ENCODE measurements at places on chromosomes 3 and 15.

DNA sequence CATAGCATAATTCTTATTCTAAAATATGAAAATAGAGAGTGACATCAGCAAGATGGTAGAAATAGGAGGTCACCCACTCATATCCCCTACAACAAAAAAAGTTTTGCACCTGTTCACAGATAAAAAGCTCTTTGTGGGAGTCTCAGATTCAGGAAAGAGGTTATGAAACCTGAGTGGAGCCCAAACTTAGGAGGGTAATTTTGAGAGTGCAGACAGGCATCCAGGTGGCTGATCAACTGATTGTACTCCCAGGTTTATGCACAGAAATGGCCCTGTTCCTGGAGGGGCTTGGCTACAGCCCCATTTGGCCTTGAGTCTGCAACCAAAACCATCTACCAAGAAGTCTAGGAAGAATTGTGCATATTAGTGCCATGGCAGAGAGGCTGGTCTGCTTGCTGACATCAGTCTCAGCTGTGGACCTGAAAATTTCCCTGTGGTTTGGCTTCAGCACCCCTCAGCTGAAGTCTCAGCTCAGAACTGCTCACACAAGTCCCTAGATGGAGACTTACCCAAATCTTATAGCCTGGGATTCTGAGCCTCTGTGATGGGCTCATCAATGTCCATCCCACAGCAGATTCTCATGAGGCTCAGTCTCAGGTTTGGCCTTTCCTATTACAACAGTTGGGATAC lies 291.6 kb downstream of the IL20RB start:
- DNase-seq: no peak

- no peak for DNase-seq
These were observed 45.1 kb downstream of the SCAP start for GRCh38 chr3:47430606-47431005.

DNA sequence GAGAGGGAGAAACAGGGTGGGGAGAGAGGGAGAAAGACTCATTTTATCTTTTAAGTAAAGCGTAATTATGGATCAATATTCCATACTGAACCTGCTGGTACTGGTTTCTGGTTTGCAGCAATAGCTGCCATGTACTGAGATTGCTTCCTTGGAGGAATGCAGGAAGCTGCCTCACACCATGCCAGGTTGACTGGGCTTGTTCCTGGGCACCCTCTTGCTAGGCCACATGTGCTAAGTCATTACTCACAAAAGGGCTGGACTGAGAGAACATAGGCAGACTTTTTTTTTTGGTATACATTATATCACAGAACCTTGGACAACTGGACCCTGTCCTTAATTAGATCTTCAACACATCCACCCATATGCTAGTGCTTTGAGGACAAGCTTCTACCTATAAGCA lies 193.4 kb downstream of the ZNF621 start:
- no peak for DNase-seq

DNA sequence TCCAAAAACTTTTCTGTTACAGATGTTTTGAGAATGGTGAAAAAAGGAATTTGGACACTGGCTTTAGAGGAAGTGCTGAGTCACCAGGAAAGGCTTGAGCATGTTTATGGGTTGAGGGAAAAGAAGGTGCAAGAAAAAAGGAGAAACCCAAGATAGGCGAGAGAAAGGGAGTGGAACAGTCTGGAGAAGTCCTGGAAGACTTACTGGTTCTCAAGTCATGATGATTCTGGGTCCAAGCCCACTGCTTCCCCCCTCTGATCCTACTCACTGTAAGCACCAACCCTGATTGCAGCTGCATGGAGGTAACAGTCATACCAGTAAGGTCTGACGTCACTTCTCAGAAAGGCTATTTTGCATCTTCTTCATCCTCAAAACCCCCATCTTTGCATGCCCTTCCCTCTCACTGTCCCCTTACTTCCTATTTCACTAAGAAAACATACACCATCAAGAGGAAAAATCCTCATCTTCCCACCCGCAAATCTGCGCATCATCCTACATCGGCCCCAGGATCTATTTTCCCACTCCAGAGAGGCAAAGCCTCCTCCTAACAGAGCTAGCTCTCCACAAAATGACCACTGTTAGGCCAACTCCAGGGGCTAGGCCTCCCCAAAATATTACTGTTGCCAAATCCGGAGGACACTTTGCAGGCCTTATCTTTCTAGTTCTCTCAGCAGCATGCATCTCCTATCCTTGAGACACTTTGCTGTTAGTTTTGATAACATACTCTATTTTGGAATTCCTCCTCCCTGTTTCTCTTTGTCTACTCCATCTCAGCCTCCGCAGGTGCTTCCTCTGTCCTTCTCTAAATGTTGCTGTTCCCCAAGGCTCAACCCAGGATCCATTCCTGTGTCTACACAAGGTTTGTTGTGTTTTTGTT lies 3.2 kb upstream of the ATP13A3 start:
- DNase-seq: no peak

GRCh38 chr3:24538891-24539290 lies 44.2 kb upstream of the THRB start:
- no peak for DNase-seq

GRCh38 chr3:141646760-141647561 lies 91.1 kb upstream of the RNF7 start:
- no peak for DNase-seq

GRCh38 chr3:107452436-107452835 lies 70.3 kb upstream of the BBX start:
- DNase-seq: no peak

- no peak for DNase-seq
These were observed 33.1 kb downstream of the ZNF592 start for GRCh38 chr15:84781495-84781894.

- DNase-seq: no peak
These were observed 120.7 kb upstream of the LINGO1 start for GRCh38 chr15:77753281-77753873.

- DNase-seq: no peak
These were observed 260.5 kb downstream of the PYDC2 start for GRCh38 chr3:191721390-191721861.

DNA sequence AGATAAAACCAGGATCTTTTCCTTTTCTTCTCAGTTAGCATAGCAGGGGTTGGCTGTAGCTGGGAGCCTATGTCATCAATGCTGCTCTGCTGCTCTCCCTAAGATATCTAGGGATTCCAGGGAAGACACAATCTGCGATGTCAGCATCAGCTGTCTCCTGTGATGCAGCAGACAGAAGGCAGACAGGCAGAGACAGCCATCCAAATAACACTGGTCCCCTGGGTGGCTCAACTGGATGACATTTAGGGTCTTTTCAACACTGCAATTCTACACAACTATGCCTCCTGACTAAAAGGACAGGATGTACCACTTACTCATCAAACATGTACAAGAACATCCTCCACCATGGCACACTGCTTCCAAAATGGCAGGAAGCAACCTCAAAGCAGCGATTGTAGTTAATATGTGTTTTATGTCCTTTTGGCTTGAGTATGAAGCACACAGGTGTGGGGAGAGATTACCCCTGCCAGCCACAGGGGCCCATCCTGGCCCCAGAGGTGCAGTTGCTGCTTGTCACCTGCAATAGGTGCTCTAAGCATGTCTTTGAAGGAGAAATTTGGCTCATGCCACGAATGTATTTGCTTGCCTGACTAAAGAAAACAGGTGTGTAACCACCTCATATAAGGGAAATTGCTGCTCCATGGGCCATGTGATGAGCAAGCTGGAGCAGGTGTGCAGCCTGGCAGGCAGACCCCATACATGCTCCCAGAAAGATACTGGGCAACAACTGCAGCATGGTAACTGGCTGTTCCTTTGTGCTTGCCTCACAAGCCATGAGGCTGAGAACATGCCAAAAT lies 357.8 kb downstream of the VPS13C start:
- DNase-seq: no peak

GRCh38 chr15:96158938-96159337 lies 171.6 kb upstream of the NR2F2 start:
- DNase-seq: no peak

DNA sequence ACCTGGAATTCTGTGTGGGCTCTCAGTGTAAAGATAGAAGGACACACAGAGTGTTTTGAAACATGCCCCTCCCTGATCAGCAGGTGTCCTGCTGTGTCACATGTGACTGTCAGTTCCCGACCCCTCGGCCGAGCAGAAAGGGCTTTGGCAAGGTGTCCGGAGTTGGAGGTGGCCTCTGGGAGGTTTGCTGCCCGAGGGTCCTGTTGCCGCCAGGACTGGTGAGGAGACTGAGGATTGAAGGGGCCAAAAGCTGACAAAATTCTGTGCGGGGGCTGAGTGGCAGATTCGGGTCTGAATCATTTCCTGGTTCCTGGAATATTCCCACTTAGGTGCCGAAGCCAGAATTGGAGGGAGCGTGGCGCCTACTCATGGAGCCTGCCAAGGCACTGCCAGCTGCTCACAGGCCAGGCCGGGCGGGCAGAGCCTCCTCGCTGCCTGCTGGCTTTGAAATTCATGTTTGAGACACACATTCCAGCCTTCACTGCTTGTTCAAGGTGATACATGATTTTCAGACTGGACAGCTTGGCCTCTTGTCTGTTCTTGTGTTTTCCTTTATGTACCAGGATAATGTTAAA lies 83.8 kb downstream of the APBA2 start:
- DNase-seq: no peak

GRCh38 chr15:66126031-66126441 lies 127.5 kb downstream of the MEGF11 start:
- DNase-seq: no peak

- peak; percentile 80 for DNase-seq
These were observed at the start of gene LEKR1 for GRCh38 chr3:156826144-156826895. LEKR1 (plus strand) TSS chr3:156826353; CDS start chr3:156829330, 2,977 bp downstream.

- no peak for DNase-seq
These were observed 140.0 kb upstream of the MLF1 start for GRCh38 chr3:158430968-158431367.

DNA sequence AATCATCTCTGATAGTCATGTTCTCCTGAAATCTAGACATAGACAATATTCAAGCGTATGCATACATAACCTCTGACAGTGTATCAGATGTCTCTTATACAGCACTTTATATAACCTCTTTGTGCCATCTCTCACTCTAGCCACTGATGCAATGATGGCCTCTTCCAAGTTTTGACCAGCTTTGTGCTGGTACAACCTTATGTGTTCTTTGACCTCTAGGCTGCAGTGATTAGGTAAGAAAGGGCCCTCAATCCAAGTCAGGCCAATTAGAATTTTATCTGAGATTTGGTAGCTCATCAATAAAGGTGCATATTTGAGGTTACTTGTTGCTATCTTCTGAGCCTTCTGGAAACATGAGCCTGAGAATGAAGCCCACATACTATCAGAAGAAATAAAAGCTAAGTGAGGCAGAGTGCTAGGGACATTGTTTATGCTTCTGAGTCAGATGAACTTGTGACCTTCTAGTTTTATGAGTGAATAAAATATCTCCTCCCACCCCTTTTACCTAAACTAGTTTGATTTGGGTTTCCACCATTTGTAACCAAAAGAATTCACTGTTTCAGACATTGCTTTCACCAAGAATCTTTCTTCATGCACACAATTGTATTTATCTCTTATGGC lies 283.2 kb upstream of the SUCLG2 start:
- DNase-seq: no peak

- no peak for DNase-seq
These were observed 166.1 kb downstream of the ZNF621 start for GRCh38 chr3:40690749-40691451.

GRCh38 chr3:170765419-170766078 lies 104.4 kb downstream of the RPL22L1 start:
- DNase-seq: no peak

DNA sequence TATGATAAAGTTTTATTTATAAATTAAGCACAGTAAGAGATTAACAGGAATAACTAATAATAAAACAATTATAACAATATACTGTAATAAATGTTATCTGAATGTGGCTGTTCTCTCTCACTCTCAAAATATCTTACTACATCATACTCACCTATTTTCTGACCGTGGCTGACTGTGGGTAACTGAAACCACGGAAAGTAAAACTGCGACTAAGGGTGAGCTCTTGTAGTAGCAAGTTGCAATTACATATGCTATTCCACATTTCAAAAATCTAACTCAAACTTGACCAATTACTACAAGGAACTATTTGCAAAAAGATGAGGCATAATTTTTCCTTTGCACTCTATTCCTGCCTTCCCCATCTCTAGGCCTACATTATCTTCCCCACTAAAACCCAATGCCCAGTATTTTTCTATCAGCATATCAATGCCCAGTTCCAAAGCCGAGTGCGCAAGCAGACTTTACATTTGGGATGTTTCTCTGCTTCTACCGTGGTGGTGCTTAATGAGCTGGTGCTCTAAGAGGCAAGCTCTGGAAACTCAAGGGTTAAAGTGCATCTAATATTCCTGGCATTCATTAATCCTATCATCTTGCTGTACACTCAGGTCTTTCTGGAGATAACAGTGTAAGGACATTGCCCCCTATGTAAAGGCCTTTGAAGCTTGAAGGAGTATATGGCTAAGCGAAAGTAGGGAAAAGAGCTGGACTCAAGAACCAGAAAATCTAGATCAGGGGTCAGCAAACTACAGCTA lies 6.7 kb downstream of the PCYT1A start:
- DNase-seq: no peak

GRCh38 chr15:53233801-53234200 lies 443.7 kb upstream of the ONECUT1 start:
- DNase-seq: no peak

DNA sequence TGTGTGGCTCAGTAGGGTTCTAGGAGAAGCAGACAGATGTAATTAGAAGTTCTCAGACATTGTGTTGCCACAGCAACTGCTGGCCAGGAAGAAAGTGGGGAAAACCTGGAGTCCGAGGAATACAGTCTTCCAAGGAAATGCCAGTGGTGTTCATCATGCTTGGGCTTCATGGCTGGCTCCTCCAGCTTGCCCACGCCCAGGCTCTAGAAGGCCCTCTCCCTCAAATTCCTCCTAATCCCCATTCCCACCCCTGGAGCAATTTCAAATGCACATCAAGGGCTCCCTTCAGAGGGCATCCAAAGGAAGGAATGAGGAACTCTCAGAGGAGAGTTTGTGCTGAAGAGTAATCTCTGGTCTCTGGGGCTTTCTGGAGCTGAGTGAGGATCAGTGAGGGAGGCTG lies 21.9 kb downstream of the FSTL1 start:
- no peak for DNase-seq

DNA sequence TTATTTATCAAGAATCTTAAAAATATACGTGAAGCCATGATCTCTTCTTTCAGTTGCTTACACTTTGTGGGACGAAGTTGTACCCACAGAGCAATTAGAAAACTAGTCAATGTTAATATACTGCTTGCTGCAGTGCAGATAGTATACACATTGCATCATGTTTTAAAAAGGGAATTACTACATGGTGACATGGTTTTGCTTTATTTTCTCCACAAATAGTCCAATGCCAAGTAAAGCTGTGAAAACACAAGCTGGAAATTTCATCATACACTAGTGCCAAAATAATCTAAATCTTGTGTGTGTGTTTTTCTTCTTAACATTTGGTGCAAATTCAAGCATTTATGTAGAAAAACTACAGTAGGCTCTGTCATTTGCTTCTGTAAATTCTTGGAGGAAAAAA lies 233.0 kb downstream of the EPHA3 start:
- DNase-seq: no peak

DNA sequence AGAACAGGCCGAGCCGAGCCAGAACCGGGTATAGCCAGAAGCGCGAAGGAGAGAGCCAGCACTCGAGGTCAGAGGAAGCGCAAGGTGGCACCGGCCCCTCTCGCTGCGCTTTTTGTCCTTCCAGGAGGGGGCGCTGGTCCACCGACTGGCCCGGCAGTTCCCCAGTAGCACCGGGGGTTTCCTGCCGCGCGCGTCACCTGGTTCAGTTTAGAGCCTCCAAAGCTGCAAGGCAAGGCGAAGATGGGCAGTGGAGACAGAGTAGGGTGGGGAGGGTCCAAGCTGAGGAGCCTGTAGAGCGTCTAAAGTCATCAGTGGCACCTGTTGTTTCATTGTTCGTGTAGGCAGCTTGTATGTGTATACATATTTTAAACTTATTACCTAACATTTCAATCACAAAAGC lies 7.6 kb upstream of the NR2E3 start:
- no peak for DNase-seq
